Neural progenitor cell (in vitro differentiated cells): ENCODE measurements at places on chromosomes 16 and 17. TPM values are rescaled to one million over a fixed set of nuclear protein-coding genes. Genes with fewer than 3 reads are reported as not detected.

- no peak for DNase-seq
Measured at GRCh38 chr16:57432505-57432904, 14.7 kb downstream of the CIAPIN1 start.

DNA sequence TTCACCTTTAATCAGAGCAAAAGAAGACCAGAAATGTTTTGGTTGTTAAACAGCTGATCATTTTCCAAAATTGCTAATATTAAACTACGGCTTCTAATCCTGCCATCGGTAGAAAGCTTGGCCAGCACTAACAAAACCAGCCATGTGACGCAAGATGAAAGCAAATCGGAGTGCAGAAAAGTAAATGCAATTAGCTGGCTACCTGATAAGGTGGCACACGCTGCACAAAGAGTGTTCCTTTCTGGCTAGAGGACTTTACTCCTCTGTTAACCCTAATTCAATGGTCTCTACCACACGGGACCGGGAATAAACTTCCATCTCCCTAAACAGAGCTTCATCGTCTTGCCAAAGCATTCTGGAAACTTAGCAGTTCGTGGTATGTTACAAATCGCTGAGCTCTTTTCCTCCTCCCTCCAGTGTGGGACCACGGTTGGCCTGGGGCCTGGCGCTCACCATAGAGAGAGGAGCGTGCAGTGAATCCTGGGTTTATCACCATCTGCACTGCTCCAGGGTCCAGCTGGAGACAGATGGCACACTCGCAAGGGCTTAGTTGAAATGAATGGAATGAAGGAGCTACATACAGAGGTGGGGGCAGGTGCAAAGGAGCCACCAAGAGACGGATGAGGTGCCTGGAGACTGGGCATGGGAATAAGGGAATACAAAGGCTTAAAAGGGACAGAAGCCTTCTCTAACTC is 10.1 kb upstream of the COG1 start:
- no peak for DNase-seq

DNA sequence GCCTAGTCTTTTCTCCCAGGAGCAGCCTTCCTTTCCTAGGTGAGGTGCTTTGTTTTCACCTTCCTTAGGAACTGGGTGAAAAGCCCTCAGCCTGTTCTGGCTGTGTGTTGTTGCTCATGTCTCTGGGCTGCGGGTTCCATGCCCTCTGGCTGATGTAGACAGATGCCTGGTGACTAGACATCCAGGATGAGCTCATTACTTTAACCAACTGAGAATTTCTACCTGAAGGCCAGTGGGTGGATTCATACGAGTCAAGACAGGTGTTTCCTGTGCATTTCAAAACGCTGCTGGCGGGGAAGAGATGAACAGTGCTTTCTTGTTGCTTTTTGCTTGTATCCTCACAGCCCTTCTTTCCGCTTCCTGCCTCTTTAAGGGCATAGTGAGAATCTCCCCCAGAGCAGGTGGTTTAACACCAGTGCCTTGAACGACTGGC is 22.3 kb downstream of the SAP30BP start:
- no peak for DNase-seq

DNA sequence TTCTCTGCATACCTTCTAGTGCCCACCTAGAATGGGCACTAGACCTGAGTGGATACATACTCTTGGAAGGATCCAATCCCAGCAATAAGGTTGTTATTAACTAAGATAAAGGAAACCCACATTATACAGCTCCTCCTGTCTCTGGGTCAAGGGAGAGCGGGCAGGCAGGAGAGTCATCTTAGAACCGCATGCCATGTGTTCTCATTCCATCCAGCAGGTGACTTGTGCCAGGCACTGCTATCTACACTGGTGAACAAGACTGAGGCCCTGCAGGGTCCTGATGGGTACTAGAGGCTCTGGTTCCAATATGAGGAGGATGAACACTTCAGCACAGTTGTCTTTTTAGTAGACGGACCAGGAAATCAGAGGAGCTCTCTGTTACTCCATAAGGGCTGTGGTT is 5.9 kb upstream of the CD300H start:
- DNase-seq: no peak

DNA sequence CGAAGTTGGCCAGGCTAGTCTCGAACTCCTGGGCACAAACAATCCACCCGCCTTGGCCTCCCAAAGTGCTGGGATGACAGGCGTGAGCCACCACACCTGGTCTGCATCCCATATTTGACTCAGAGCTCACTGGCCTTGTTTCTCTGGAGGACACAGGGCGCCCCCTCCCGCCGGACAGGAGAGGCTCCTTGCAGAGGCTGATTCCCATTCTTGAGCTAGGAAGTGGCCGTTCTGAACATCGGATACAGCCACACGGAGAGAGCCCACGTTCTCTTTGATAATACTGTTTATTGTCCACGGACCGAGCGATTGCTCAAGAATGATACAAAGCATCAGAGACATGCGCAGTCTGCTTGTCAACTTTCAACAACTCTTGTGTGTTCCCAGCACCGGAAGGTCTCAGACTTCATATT is 12.1 kb upstream of the USP36 start:
- DNase-seq: no peak

- DNase-seq: no peak
Measured at GRCh38 chr17:2157081-2157480, 102.2 kb downstream of the HIC1 start.

DNA sequence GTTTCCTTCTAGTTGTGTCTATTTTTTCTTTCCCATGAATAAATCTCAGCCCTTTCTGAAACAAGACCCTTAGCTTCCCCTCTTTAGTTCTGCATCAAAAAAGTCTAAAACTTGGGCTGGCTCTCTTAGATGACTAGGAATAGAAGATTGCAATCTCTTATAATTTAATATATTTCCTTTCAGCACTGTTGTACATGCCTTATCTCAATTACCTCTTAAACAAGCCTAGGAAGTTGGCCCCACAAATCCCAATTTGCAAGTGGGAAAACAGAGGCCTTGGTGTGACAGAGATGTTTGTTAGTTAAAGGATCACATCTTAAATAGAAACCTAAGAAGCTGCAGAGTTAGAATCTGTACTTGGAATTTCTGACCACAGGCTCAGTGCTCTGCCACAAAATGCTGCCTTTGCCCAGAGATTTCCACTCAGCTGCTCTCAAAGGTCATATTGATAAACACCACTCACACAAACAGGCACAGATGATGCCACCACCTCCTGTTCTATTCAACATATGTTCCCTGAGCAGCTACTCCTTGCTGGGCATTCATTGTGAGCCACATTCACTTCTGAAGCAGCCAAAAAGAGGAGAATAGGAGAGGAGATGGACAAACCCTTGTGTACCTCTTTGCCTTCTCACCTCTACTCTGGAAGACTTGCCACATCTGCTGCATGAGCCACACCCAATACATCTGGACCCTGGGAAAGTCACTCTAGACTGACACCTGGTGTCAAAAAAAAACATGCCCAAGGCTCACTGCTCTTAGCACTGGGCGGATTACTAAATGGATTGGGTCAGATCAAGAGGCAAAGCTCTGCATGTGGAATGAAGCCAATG is 5.5 kb downstream of the CCDC182 start:
- DNase-seq: peak; percentile 73

- no peak for DNase-seq
Measured at GRCh38 chr16:1539720-1540555, 6.5 kb downstream of the TMEM204 start.

DNA sequence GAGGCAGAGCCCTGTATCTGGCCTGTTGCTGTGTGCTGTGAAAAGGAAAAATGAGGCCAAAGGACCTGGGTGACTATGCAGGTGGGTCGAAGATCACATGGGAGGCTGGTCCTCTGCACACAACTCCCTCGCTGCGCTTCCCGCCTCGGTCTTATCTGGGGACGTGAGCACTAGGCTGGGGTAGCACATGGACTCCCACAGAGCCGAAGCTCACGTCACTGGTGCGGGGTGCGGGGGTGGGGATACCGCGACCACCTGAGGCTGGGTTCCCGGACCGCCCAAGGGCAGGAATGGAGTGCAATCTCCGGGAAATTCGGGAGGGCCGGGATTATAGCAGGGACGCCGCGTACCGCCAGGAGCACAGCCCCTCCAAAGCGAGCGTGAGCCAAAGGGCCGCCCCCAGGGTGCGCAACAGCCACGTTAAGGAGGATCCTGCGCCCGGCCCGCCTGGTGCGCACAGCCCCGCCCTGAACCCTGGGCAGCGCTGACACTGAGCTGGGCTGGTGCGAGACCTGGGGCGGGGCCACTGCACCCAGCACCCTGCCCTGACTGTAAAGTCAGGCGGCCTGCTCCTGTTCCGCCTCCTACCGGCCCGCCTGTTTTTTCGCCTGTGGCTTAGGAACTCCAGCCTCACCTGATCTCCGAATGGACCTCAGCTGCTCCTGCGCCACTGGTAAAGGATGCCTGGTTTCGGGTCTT is 4.8 kb downstream of the MT1A start:
- peak; percentile 59 for DNase-seq

The SLC12A4 gene
- 8.8 and 21.1 TPM in 2 replicates for total RNA-seq

The HBA2 gene
- total RNA-seq: not detected in 2 replicates

GRCh38 chr17:42832213-42832933 is 824 bp upstream of the PSME3 start:
- no peak for DNase-seq

DNA sequence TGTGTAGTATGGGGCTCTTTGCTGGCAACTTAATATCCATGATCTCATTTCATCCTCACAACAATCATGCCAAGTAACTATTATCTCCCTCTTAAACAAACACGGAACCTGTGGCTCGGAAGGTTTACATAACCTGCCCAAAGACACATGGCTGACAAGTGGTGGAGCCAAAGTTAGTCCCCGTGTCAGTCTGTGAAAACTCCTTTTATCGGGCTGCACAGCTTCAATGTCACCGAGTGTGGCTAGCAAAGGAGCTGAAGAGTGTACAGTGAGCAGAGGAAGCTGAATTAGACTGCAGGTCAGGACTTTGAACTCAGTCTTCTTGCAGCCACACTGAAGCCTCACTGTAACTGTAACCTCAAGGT is 80.3 kb downstream of the PARN start:
- DNase-seq: no peak

The CLEC18A gene
- 5.9 and 14.5 TPM in 2 replicates for total RNA-seq

The TMC5 gene
- 0.32 and 0.40 TPM in 2 replicates for total RNA-seq

DNA sequence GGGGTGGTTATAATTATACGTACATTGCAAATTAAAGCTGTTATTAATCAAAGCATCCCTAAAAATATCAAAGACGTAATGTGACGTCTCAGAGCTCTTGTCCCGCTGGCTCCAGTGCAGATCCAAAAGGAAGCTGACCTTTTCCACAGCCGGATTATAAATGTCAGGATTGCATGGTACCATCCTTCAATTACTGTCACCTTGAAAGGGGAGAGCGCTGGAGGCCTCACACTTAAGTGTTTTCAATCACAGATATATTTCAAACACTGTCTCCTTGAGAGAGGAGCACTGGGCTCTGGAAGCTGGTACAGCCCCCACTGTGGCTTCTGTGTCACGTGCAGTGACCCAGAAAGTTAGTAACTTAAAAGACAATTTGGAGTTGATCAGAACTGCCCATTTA is 94.2 kb downstream of the AIPL1 start:
- peak; percentile 34 for DNase-seq

DNA sequence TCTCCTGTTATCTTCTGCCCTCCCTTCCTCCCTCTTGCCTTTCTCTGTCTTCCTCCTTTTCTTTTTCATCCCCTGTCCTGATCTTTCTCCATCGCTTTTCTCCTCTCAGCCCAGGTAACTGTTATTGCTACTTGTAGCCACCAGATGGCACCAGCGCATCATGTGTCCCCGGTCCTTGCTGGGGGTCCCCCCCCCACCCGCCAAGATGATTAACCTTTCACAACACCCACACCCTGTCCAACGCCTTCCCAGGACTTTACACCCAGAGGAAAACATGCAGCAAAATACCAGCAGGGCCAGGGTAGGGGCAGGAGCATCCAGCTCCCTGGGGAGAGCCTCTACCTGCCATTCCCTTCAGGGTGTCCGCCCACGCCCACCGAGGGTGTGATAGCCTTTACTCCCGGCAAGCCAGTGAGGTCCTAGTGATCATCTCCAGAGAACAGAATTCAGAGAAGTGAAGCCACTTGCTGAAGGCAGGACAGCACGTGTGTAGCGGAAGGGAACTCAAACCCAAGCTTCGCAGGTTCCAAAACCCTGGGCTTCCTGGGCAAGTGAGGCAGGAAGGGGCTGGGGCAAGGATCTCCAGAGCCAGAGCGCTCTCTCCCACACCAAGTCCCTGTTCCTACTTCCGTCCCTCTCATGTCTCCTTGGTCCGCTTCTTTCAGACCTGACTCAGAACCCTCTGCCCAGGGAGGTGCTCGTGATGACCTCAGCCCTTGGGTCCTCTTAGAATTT is 13.4 kb upstream of the TAC4 start:
- peak; percentile 78 for DNase-seq

The TIMP2 gene
- total RNA-seq: 19.8 and 22.3 TPM in 2 replicates

The C1QL1 gene
- total RNA-seq: 4.7 TPM in 1 of 2 replicates, not detected in the other

DNA sequence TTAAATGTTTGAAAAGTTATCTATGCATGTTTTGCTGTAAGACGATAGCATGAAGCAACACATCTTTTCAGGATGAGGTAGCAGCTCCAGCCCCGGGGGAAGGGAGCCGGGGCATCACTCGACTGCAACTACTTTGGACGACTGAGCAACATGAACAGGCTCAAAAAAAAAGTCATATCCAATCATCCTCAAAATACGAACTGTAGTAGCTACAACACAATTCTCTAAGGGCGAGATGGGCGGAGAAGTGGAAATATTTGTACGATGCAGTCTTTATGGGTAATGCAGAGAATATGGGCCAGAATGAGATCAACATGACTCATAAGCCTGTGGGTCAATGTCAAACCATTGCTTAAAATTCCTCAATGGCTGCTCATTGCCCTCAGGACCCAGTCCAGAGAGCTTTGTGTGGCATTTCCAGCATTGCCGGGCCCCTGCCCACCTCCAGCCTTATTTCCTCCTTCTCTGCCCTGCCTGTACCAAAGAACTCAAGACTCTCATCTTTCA is 17.7 kb upstream of the SMURF2 start:
- no peak for DNase-seq

The CDRT15 gene
- not detected in 2 replicates for total RNA-seq

DNA sequence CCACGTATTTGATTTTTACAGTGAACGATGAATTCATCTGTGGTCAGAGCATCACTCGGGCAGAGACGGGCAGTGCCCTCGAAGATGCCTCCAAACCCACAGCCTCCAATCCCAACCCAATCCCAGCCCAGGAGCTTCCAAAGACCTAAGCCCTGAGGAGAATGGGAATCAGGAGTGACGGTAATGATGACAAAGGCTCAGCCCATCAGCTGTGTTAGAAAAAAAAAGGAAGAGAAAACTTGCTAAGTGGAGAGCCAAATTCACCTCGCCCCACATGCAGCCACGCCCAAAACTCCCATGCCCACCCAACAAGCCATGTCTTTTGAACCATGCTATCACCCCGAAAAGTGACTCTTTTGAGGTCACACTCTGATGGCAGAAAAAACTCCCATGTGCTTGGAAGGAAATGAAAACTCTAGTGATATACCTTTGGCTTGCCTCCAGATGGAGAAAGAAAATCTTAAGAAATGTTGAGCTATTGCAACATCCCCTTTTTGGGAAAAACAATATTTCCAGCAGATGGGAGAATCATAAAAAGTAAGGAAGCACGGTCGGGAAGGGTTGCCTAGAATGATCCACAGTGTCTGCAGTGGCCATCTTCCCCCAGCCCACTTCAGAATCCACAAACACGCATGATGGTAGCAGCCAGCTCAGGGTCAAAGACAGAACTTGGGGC is 37.7 kb downstream of the XYLT1 start:
- no peak for DNase-seq

- no peak for DNase-seq
Measured at GRCh38 chr16:69093974-69094373, 11.5 kb upstream of the HAS3 start.

GRCh38 chr17:40501499-40501911 is at the start of gene TNS4:
TNS4 (minus strand) TSS chr17:40501623; CDS start chr17:40496425, 5,198 bp downstream.
- DNase-seq: no peak

- DNase-seq: no peak
Measured at GRCh38 chr16:23836078-23836403, 258 bp downstream of the PRKCB start.

GRCh38 chr16:72938795-72939164 is 109.1 kb downstream of the ZFHX3 start:
- DNase-seq: no peak

The GRAPL gene
- total RNA-seq: not detected in 2 replicates
